Right atrium auricular region (tissue), 2 donors: ENCODE measurements at places on chromosomes 2 and 18. TPM values are rescaled to one million over a fixed set of nuclear protein-coding genes. Genes with fewer than 3 reads are reported as not detected.

The GALNT14 gene
- 0.15 TPM for total RNA-seq

The EPAS1 gene
- 257 TPM for total RNA-seq

The UGT1A1 gene
- total RNA-seq = not detected

DNA sequence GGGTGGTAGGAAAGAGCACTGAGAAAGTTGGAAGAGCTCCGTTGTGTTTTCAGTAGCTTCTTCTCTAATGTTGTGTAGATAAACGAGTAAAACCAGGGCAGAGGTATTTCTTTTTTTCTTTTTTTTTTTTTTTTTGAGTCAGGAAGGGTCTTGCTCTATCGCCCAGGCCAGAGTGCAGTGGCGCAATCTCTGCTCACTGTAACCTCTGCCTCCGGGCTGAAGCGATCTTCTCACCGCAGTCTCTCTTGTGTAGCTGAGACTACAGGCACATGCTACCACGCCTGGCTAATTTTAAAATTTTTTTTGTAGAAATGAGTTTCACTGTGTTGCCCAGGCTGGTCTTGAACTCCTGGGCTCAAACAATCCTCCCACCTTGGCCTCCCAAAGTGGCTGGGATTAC, 6.6 kb downstream of the GRHL1 start:
- DNase-seq = no peak

GRCh38 chr2:215882689-215883088, 130.7 kb downstream of the MREG start:
- DNase-seq = no peak

DNA sequence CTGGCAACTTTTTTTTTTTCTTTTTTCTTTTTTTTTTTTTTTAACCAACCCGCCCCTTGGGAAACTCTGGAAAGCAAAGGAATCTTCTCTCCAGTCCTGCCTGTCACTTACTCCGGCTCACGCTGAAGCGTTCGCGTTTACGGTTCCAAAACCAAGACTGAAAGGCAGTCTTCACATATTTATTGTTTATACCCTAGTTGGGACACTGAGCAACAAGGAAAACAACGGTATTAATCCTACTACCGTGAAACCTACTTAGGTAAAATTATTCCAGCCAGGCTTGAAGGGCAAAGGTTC, 125.4 kb downstream of the OSBPL1A start:
- no peak for DNase-seq

DNA sequence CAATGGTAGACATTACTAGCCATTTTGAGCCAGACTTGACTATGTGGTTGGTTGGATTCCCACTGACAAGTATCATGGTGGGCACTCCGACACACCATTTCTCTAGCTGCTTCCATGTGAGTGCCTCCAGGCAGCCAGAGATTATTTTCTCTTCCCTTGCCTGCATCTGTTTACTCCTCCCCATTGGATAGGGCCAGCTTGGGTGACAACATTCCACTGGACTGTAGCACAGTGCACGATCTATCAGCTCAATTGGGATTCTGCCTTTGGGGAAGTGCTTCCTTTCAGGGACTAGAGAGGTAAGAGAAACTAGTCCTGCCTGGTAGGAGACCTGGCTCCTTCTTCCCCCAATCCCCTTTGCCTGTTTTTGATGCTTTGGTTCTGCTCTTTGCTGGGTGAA, 49.0 kb upstream of the MAP4K3 start:
- no peak for DNase-seq

GRCh38 chr2:150012986-150013385, 425.4 kb upstream of the MMADHC start:
- DNase-seq = no peak

GRCh38 chr2:241613017-241613780, 23.8 kb downstream of the THAP4 start:
- no peak for DNase-seq

DNA sequence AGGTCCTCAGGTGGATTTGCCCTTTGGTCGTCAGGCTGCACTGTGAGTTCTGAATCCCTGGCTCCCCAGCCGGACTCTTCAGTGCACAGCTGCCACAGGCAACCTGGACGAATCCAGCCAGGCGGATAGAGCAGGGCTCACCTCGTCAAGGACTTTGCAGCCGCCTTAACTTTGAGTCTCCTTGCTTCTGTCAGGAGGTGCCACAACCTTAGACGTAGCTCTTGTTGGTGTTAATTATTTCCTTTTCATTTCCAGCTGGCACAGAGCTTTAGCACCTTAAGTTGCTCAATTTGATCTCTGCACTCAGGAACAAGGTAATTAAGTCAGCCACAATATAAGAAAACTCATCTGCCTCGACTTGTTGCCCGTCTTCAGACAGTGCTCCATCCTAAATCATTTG, 17.7 kb downstream of the SMIM21 start:
- no peak for DNase-seq

- no peak for DNase-seq
Measured at GRCh38 chr2:27720004-27720551, 51.4 kb upstream of the MRPL33 start.

GRCh38 chr2:6545795-6546194, 319.9 kb downstream of the CMPK2 start:
- no peak for DNase-seq
